Choroid plexus epithelial cell (primary cell): ENCODE measurements at places on chromosomes 12 and 14.

- DNase-seq, result no peak
Observed at GRCh38 chr14:52013984-52014600, 24.7 kb downstream of the RTRAF start.

GRCh38 chr14:105885561-105886320, 359.4 kb downstream of the TMEM121 start:
- DNase-seq, result no peak

DNA sequence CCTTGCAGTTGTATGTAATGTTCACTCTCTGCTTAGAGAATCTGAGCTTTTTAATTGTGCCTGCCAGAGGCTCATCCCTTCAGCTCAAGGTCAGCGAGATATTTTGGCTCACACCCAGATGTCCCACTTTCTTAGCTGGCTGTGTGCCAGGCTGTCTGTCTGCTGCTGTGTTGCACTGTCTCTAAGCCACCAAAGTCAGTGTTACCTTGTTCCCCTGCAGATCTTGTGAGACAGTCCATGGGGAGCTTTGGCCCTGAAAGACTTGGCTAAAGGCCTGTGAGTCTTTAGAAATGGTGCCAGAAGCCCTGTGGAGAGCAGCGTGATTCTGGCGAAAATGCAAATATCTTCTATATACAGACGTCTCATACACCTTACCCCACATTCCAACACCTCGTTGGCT, 293.7 kb downstream of the TTC6 start:
- DNase-seq, result peak; percentile 61

- DNase-seq, result no peak
Observed at GRCh38 chr12:104488374-104488773, 31.6 kb downstream of the CHST11 start.

GRCh38 chr12:89494411-89495231, 30.0 kb downstream of the GALNT4 start:
- peak; percentile 23 for DNase-seq

DNA sequence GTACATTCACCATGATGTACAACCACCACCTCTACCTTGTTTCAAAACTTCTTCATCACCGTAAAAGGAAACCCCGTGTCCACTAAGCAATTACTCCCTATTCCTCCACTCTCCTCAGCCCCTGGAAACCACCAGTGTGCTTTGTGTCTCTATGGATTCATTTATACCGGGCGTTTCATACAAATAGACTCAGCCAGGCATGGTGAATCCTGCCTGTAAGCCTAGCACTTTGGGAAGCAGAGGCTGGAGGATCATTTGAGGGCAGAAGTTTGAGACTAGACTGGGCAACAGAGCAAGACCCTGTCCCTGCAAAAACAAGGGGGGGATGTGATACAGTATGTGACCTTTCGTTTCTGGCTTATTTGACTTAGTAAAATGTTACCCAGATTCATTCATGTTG, 21.2 kb upstream of the RNF34 start:
- DNase-seq, result no peak

- DNase-seq, result no peak
Observed at GRCh38 chr12:123896767-123897166, 75.9 kb downstream of the CCDC92 start.

- no peak for DNase-seq
Observed at GRCh38 chr14:65044596-65044959, 57.7 kb downstream of the MAX start.

- no peak for DNase-seq
Observed at GRCh38 chr12:112370868-112371510, 11.2 kb downstream of the HECTD4 start.

DNA sequence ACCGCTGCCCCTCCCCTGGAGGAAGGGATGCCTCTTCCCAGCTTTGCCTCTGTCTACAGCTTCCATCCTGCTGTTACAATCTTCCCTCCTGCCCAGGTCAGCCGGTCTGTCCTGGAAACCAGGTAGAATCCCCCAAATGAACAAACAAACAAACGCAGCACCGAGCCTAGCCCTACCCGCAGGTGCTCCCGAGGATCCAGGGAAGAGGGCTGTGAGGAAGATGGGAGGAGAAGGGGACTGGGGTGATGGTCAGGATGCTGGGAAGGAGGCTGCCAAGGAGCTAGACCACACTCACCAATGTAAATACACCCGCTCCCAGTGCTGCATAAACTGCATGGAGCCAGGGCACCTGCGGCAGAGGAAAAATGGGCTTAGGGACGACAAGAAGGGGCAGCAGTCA, 16.6 kb downstream of the FAIM2 start:
- no peak for DNase-seq

DNA sequence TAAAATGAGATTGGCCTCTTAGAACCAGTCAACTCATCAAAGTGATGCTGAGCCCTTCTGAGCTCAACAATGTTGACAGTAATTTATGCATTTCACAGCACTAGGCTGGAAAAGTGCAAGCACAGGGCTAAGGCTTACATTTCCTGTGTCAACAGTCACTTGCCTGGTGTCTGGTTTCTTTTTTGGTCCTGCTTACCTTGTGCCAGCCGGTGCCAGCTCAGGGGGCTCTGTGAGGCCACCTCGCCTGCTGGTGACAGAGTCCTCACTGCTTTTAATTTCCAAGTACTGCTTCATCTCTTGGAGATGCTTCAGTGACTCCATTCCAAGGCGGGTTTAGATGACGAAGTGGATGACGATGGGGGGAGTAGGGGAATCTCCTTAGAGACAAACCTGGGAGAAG, 53.1 kb upstream of the KCNA1 start:
- DNase-seq, result no peak

DNA sequence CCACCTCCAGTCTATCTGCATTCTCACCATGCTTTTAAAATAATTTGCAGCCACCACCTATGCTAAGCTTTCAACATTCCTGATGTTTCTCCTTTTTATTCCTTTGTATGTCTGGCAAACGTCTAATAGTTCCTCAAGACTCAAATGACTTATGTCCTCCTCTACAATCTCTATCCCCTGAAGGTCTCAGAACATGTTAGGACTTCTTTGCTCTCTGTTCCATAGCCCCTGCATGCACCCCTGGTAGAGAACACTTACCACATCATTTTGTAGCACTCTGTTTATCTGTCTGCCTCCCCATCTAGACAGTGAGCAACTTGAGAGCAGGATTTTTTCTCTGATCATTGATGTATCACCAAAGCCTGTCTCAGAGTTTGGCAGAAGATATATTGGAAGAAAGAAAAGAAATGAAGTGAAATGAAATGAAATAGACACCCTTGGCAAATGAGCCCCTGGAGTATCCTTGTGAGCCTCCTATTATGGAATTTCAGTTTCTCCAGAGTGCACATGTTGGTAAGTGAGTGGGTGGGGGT, 1231.2 kb upstream of the FLRT2 start:
- no peak for DNase-seq

DNA sequence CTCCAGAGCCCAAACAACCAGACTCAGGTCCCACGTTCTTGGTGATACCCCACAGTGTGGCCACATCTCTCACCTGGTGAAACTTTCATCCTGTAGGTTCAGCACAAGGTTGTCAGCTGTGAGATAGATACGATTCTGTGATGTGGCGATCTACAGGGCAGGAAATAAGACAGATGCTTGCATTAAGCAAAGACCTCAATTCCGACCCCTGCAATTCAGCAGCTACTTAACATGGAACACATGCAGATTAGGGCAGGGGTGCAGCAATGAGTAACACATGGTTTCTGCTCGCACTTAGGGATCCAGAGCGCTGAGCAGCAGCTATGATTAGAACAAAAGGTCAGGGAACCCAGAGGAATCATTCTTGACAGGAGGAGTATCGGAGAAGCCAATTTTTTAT, 4.1 kb downstream of the PHB2 start:
- DNase-seq, result peak; percentile 69

GRCh38 chr12:41930866-41931437, 213.7 kb downstream of the GXYLT1 start:
- DNase-seq, result no peak

- no peak for DNase-seq
Observed at GRCh38 chr12:129063600-129063999, 210.3 kb downstream of the GLT1D1 start.

DNA sequence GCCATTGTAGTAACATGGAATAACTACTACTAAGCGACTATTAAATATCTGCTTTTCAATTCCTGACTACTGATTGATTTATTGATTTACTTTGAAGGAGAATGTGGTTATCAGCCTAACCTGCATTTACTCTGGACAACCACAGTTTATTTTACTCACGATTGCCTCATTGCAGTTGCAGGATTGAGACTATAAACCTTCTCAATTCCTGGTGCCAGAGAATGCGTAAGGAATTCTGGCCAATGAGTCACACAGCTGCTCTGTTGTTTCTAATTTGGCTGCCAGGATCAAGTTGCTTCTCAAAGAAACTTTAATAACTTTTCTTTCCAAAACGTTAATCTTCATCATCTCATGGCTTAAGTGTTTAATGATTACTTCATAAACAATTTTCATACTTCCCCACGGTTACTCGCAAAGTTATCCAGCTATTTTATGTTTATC, 13.1 kb upstream of the TMTC1 start:
- peak; percentile 93 for DNase-seq

DNA sequence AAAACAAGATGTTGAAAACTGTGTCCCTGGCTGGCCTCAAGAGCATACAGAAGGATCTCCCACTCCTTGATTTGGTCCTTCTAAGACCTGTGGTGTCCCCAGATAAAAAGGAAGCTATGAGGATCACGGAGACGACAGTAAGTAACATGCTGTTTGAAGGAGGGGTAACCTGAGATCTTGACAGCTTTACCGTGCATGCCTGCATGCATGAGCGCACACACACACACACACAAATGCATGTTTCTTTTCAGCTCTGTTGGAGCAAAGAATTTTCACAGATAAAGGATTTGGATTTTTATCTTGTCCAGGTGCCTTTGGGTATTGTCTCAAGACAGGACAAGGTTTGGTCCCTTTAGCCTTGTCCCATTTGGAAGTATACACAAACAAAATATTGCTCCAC, 411.6 kb upstream of the CCDC196 start:
- DNase-seq, result no peak

GRCh38 chr12:49092086-49092815, 2.4 kb downstream of the DHH start:
- DNase-seq, result peak; percentile 43

- DNase-seq, result no peak
Observed at GRCh38 chr14:62670526-62670925, 374.7 kb downstream of the KCNH5 start.

GRCh38 chr12:88955531-88955930, 375.3 kb upstream of the KITLG start:
- no peak for DNase-seq

- no peak for DNase-seq
Observed at GRCh38 chr12:52670506-52670905, 9.7 kb downstream of the KRT1 start.

DNA sequence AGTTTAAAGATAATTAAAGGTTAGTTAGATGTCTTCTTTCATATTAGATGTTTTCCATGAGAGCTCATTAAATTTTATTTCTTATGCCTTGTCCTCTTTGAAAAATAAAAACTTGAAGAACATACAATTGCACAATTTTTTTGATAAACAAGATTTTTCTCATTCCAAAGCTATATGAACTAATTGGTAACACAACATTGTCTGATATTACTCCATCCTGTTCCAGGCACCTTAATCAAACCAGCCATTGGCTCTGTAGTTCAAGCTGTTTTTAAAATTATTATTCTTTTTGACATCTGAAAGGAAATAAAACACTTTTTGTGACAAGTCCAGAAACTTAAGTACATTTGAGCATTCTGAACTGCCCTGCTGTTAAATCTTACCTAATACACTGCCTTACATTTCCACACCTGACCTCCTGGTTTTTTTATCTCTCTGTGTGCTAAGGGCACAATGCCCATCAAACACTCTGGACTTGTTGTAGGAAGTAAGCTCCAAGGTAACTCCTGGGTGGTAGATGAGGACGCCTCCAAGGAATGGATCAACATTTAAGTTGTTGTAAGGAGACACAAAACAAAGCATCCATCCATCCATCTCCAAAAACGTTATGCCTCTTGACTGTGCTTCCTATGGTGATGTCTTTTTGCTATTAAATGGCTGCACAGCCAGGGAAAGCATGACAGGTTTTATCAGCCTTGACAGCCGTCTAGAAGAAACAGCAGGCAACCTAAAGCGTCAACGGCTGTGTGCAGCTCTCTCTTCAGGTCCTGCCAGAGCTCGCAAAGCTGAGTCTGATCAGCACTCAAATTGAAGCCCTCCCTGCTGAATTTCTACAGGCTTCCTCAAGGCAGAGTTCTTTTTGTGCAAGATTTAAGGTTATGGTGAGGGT, 449.9 kb upstream of the FLRT2 start:
- no peak for DNase-seq

DNA sequence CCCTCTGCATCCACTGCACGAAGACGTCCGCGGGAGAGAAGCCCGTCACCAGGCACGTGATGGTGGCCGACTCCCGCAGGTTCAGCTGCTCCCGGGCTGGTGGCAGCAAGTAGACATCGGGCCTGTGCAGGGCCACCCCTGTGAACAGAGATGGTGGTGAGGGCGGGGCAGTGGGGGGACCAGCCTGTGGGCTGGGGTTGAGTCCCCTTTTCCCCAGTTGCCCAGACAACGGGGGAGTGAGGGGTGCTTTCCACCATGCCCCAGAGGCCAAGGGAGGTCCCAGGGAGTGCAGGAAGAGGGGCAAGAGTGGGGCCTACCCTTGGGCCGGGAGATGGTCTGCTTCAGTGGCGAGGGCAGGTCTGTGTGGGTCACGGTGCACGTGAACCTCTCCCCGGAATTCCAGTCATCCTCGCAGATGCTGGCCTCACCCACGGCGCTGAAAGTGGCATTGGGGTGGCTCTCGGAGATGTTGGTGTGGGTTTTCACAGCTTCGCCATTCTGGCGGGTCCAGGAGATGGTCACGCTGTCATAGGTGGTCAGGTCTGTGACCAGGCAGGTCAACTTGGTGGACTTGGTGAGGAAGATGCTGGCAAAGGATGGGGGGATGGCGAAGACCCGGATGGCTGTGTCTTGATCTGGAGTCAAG, 328.3 kb downstream of the TMEM121 start:
- no peak for DNase-seq

- no peak for DNase-seq
Observed at GRCh38 chr14:68622856-68623255, 170.0 kb downstream of the ZFP36L1 start.

- DNase-seq, result no peak
Observed at GRCh38 chr12:25788707-25789442, 169.6 kb upstream of the RASSF8 start.

DNA sequence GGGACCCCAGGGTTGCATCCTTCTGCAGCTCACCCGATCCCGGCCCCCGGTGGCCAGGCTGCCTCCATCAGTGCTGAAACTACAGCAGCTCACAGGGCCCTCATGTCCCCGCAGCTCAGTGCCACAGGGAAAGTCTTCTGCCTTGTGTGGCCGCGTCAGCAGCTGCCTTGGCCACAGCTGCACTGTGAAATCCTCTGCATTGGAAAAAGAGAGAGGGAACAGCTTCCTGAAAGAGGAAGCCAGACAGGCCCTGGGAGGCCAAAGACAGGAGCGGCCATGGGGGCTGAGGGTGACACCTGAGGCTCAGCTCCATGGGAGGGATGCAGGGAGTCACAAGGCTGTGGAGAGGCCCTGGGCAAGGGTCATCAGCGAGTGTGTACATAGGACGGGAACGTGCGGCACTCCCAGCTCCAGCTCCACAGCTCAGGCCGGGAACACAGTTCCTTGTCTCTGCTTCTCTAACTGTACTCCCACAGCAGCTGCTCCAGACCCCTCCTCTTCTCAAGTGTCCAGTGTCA, 32.7 kb downstream of the PARP2 start:
- DNase-seq, result no peak

GRCh38 chr12:28209782-28210181, 19.5 kb downstream of the CCDC91 start:
- no peak for DNase-seq
